T47D (cell line): ENCODE measurements at places on chromosomes 3 and 15.
A peak's percentile ranks its signal among the peaks of the same experiment; 100 is the strongest.

DNA sequence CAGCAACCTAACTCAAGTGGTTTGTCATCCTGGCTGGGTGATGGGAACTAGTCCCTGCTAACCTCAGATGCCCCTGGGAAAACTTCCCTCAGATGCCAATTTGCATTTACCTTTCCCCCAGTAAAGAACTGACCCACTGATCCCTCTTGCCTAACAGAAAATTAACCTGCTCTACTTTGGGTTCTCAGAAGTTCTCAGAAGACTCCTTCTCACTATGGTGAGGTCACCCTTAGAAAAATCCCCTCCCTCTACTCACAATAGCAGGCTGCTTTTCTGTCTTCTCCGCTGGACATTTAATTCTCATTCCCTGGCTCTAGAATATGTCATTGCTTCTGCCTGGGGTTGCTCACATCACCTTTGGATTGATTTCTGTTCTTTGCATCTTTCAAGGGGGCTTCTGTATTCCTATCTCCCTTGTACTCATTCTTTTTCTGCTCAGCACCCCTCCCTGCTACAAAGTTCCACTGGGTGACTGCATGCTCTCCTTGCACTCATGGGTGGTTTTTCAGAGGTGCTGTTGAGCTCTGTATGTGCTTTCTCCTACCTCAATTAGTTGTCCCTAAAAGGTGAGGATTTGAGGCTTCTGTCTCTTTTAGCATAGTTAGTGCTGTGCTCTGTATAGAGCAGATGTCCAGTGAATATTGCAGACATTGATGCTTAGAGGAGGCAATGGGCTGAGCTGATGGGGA lies 869 bp downstream of the PLA1A start:
- no peak for DNase-seq

- no peak for DNase-seq
Observed at GRCh38 chr3:108669208-108669607, 79.7 kb downstream of the DZIP3 start.

DNA sequence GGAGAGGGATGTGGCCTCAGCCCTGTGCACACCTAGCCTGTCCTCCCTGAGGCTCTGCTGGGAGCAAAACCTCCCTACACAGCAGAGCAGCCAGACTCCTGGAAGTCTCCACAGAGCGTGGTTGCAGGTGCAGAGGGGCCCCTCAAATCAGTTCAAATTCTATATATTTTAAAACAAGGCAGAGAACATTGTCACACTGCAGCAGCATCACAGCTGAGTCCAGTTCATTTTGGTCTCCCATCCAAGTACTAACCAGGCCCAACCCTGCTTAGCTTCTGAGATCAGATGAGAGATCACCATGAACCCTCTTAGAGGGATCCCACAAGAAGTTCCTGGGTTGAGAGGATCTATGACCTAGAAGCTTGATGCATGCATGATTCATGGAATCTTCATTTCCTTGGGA lies 331.0 kb upstream of the RGMA start:
- DNase-seq: no peak

GRCh38 chr3:87206635-87207034 lies 20.5 kb upstream of the CHMP2B start:
- DNase-seq: no peak

DNA sequence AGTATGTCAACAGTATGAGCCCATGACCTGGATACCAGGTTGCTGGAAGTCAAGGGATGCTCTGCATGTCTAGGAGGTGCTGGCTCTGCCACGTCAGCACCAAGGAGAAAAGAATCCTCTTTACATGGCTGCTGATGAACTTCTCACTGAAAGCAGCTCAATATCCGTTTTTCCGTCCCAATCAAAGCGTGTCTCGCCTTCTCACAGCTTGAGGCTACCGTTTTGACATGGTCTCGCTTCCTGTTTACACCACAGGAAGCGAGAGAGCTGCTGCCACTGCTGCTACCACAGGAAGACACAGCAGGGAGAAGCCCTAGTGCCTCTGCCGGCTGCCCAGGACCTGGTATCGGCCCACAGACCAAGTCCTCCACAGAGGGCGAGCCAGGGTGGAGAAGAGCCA lies 27.3 kb downstream of the STARD5 start:
- DNase-seq: no peak

GRCh38 chr3:63809607-63810006 lies 9.5 kb upstream of the C3orf49 start:
- no peak for DNase-seq

GRCh38 chr3:53941950-53942349 lies 50.3 kb upstream of the SELENOK start:
- DNase-seq: peak; percentile 5

DNA sequence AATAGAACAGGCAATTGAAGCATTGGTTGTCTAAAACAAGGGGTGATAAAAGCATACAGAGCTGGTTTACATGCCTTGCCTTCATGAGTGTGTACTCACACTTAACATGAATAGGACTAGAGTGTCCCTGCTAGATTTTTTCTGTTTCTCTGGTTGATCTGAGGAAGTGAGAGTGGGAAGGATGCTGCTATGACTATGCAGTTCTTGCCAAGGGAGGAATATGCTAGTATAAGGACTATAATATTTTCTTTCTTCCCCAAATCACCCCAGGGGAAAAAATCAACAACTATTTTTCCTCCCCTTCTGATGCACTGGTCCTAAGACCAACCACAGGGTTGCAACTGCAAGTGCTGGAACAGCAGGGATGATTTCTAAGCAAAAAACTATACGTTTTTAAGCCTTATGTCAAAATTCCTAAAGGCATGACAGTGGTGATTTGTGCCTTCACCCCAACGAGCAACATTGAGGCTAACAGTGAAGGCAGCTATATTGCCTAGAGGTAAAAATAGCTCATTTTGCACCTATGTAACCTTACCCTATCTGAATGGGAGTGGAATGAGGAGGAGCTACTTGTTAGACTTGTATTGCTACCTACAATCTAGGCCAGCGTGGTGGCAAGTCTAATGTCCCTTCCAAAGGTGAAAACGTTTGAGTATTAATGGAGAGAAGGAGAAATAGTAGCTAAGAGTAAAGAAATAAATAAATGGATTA lies 33.5 kb upstream of the USP8 start:
- DNase-seq: peak; percentile 20

- no peak for DNase-seq
Observed at GRCh38 chr15:39051626-39052322, 487.2 kb upstream of the RASGRP1 start.

DNA sequence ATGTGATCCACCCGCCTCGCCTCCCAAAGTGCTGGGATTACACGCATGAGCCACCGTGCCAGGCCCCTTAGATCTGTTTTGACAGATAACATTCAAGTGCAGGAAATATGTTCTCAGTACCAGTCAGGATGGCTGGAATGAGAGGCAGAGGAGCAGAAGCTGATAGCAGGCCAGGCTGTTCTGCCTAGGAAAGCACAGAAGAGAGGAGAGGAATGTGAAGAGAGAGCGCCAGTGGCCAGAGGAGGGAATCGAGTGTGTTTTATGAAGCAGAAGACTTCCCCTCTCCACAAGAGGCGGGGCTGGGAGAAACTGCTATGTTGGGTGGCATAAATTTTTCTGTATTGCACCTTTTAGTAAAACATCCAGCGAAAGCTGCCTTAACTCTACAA lies 32.0 kb upstream of the RYK start:
- DNase-seq: no peak

- no peak for DNase-seq
Observed at GRCh38 chr3:120462409-120462959, 11.7 kb upstream of the FSTL1 start.

GRCh38 chr3:165755571-165755970 lies 81.7 kb downstream of the BCHE start:
- no peak for DNase-seq

DNA sequence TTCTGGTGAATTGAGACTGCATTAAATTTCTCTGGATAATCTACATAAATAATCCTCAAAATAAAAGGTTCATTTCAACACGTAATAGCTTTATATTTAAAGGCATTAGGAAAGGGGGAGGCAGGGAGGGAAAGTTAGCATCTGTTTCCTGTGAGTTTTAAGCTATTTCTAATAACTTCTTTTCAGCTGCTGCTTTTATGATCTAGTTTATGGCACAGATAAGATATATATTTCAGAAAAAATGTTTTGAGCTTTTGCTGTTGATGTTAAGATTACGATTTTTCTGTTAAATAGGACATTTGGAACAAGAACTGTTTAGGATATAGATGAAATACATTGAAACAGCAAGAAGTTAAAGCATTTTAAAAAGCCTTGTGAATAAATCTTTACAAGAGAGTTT lies 30.0 kb downstream of the UBE2E1 start:
- DNase-seq: no peak

GRCh38 chr3:129855832-129856419 lies 37.6 kb downstream of the TMCC1 start:
- no peak for DNase-seq

DNA sequence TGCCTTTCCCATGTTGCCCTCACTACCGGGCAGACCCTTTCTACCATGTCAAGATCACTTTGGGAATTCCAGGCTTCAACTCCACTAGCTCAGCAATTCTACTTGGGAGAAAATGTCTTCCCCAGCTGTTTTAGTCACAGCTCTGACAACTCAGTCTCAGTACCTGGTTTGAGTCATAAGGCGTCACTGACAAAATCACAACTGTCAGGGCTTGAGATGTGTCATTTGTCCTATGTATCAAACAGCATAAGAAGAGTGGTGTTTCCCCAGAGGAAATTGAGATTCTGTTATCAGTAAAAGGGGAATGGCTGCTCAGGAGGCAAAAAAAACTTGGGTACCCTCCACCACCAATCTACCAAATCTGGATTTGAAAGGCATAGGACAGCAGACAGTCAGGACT lies 594.9 kb upstream of the SUCLG2 start:
- no peak for DNase-seq

DNA sequence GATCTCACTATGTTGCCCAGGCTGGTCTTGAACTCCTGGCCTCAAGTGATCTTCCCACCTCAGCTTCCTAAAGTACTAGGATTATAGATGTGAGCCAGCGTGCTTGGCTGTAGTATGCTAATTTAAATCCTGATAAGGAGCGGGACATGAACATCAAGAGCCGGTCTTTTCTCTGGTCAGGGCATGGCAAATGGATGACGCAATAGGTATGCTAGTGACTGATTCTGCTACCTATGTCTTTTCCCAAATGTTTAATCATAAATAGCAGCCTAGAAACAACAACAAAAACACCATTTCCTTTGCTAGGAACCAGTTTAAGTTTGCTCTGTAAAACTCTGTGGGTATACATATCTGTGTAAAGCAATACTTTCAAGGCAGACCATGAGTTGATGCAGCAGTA lies 64.7 kb downstream of the STARD9 start:
- DNase-seq: no peak

- DNase-seq: no peak
Observed at GRCh38 chr3:146705225-146705624, 100.1 kb upstream of the PLSCR5 start.

DNA sequence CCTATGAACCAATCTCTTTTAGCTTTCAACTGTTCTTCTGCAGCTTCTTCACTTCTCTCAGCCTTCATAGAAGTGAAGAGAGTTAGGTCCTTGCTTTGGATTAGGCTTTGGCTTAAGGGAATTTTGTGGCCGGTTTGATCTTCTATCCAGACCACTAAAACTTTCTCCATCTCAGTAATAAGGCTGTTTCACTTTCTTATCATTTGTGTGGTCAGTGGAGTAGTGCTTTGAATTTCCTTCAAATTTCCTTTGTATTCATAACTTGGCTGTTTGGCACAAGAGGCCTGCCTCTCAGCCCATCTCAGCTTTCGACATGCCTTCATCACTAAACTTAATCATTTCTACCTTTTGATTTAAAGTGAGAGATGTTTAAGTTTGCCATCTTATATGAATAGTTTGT lies 21.7 kb downstream of the DZIP1L start:
- DNase-seq: no peak

GRCh38 chr15:25180606-25181292 lies 226.0 kb downstream of the SNRPN start:
- no peak for DNase-seq

DNA sequence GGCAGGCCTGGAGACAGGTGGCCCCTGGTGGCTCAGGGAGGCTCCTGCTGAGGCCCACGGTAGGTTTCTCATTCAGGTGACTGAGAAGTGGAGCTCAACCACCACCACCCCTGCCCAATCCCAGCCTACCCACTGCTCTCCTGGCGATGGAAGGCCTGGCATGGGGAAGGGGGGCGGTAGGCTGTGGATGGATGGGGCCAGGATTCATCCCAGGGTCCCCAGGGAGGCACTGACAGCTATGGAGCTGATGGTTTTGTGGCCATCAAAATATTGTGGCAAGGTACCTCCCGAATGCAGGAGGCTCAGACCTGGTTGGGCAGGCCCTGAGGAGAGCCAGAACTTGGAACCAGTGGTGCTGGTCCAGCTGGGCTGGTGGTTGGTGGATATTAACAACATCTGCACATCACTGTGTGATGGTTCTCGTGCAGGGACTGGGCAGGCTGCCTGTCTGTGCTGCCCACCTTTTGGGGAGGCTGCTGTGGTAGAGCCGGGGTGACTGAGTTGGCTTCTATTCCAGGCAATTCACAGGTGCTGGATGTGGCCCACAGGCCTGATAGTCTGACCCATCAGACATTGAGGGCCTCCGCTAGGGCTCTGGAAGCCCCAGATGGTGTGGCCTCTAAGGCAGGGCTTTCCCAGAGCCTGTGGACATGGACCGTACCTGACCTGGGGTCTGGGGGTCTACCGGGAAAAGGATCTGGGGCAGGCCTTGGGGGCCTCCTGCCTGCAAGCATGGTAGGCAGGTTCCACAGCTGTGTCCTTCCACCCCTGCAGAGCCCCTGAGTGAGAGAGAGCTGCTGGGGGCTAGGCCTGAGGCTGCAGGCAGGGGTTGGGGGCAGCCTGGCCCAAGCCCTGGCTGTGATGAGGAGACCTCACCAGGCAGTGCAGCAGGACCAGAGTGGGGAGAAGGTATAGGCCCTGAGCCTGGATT lies 3.4 kb downstream of the ZBTB47 start:
- DNase-seq: no peak

- no peak for DNase-seq
Observed at GRCh38 chr3:150247441-150247840, 160.7 kb upstream of the TSC22D2 start.

DNA sequence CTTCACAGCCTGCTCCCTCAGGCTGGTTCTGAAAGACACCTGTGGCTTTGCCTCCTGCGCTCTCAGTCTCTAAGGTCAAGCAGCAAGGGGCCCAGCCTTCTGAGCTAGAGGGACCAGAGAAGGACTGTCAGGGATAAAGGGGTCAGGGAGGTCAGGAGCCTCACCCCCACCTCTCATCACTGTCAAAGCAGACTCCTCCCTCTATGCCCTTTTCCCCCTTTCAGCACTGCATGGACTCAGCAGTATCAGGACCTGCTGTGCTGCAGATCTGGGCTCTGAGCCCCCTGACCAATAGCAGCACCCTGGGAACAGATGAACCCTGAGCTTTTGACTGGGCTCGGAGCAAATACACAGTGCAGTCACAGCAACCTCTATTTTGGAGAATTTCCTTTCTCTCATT lies 3.2 kb upstream of the BMF start:
- no peak for DNase-seq

DNA sequence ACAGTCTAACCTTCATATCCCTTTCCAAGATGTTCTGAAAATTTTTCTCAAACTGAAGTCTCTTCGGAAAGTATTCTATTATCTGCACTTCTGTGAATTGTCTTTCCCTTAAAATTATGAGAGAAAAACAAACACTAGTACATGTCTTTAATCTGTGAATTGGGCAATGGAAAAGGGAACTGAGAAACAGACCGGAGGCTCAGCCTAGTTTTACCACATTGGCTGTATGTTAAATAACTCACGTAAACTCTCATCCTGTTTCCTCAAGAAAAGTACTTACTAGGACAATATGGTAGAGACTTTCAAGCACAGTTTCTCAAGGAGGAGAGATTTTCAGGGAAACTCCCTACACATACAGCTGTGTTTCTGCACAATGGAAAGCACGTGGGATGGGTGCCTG lies 982.2 kb upstream of the SEMA6D start:
- no peak for DNase-seq

GRCh38 chr3:14214764-14215163 lies 36.1 kb downstream of the LSM3 start:
- no peak for DNase-seq
